ENCODE measurements at places on chromosomes 7 and 10.

GRCh38 chr7:80151274-80151665, 16.6 kb downstream of the GNAI1 start:
- DNase-seq: no peak

DNA sequence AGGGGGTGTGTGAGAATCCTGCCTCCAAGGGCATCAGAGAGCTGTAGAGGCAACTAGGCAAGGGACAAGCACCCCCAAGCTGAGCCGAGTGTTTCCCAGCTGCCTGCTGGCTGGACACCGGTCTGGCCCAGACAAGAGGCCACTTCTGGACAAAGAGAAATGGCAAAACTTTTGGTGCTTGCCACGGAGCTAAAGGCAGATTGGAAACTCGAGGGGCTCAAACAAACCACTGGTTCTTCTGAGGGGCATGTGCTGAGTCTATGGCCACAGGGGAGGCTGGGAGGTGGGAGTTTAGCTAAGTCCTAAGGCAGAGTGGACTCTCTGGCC, 66.5 kb upstream of the INPP5A start:
- no peak for DNase-seq

DNA sequence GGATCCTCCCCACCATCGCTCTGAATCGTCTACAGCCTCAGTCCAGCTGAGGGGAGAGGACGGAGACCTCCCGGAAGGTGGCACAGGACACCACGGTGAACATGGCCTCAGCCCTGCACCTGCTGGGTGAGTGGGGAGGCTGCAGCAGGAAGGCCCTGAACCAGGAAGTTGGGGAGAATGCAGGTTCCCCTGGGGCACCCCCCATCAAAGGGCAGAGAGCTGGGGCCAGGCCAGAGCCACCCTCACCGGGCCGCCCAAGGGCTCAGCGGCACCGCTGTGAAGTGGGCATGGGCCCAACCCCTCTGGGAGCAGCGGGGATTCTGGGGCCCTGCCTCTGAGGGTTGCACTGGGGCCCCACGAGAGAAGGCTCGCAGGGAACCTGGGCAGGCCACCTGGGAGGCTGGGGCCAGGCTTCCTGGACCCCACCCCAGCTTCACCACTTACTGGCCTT, 98.7 kb downstream of the MICALL2 start:
- no peak for DNase-seq

DNA sequence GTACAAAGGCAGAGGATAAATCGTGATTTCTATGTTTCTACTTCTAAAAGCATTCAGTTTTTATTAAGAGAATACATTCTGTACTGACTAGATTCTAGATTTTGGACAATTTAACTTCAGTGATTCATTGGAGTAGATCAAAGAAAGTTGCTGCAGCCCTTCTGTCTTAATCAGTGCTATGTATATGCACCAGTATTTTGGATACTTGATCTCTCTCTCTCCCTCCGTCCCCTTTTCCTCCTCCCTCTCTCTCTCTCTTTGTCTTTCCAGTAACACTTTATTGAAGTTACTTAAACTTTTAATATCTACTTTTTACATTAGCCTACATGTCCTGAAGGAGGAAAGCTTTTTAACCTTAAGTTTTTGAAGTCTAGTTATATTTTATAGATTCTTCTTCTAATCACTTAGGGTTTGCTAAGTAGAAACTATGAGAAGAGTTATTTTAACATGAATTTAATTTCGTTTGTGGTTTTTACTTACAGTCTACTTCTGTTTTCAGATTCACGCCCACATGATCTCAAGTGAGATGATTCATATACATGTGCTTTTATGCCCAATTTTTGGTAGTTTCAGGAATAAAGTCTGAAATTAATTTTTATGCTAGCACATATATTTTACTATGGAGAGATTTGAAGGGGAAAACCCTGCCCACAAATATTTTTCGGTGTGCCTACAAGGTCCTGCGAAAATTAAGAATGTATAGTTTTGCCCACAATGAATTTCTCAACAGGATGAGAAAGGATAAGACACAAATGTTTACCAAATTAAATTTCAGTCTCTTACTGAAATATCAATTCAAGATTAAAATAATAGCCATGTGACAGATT, 9.1 kb downstream of the MDFIC start:
- no peak for DNase-seq

GRCh38 chr7:68166525-68166924, 1169.9 kb downstream of the TYW1 start:
- no peak for DNase-seq

GRCh38 chr7:42161719-42162118, 75.3 kb downstream of the GLI3 start:
- DNase-seq: no peak

- DNase-seq: no peak
Measured at GRCh38 chr10:110508806-110509544, 11.3 kb downstream of the DUSP5 start.

- DNase-seq: no peak
Measured at GRCh38 chr7:1210321-1210978, 22.2 kb upstream of the UNCX start.
